Mesenchymal stem cell (in vitro differentiated cells and primary cell): ENCODE measurements at places on chromosomes 12 and 14.
A peak's percentile ranks its signal among the peaks of the same experiment; 100 is the strongest.

GRCh38 chr12:53983950-53984572, 885 bp upstream of the HOXC10 start:
- no peak for DNase-seq

GRCh38 chr12:73531752-73532151, 1005.9 kb upstream of the ATXN7L3B start:
- DNase-seq = peak; percentile 30

DNA sequence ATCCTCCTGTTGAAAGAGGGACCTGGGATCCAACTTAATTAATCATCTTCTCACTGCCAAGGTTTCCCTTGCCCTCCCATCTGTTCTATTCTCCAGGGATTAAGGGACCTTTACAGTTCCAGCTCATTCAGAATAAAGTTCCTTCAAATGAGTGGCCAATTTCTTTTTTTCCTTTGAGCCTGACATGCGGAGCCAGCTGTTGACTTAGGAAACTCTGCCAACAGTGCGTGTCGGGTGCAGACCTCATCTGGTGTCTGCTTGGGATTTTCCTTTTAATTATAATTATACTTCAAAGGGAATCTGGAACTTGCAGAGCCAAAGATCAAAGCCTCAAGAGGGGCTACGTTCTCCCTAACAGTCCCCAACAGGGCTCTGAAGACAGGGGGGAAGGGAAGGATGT, 64.8 kb downstream of the CCDC60 start:
- DNase-seq = no peak

- DNase-seq = no peak
Observed at GRCh38 chr12:113700943-113701342, 229.3 kb upstream of the LHX5 start.
